ACHN (cell line): ENCODE measurements at places on chromosomes 11 and 22.

- DNase-seq, result no peak
Measured at GRCh38 chr11:64759131-64759721, 548 bp downstream of the PYGM start.

GRCh38 chr11:85517272-85517671, 109.9 kb downstream of the DLG2 start:
- DNase-seq, result no peak

DNA sequence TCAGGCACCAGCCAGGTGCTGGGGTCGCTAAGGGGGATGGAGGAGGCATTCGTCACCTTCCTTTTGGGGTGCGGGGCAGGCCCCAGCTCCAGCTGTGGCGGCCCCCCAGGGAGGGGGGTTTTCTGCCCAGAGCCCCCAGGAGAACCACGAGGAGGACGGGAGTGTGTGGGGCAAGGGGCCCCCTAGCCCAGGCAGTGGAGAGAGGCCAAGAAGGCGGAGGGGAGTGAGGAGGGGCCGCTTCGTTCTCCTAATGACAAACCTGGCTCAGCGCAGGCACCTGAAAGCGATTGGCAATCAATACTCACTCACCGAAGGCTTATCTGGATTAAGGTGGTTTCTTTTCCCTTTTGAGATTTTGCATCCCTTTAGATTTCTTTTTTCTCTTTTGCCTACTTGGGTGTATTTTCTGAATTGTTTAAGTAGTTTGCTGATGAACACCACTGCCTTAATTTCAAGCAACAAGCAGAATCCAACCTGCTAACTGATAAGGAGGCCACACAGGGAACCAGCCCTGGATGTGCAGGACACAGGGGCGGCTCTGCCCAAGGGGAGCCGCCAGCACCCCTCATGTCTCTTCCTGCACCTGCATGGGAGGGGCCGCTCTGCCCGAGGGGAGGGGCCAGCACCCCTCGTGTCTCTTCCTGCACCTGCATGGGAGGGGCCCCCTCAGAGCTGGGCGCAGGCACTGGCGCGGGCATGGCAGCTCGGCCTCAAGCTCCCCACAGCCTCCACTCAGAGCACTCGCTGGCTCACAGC, 122.3 kb downstream of the BRD1 start:
- no peak for DNase-seq

- no peak for DNase-seq
Measured at GRCh38 chr22:49790912-49791311, 36.8 kb downstream of the BRD1 start.

DNA sequence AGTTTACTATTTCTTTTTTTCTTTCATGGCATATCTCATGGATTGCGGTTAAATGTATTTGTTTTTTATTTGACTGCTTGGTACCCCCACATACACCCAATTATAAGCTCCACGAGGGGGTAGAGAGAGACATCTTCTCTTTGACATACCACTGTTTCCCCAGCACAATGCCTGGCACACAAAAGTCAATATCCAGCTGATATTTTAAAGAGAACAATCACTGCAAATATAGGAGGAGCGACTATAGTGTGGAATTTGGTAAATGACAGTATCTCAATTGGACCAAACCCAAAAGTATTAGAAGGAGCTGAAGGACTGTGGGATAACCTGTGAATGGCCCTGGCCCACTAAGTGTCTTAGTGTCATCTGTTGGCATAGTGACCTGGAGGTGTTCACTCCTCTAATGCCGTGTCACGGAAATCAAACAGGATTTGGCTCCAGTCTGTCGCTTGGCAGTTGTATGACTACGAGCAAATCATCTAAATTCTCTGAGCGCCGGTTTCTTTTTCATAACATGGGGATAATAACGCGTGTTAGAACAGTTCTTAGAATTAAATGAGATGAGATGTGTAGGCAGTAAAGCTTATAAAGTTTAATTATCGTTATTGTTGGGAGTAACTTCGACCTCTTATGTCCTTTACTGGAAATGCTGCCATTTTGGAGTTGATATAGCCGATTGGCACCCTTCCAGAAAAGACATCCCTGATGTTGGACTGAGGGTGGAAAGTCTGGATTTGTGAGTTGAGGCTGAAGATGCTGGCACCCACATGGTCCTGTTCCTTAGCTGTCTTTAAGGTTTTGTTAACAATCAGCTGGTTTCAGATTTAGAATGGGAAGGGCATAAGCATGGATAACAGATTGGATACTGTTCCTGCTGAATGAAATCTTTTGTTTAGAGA, 144.5 kb downstream of the DBX1 start:
- no peak for DNase-seq

GRCh38 chr11:111417011-111417765, 38.1 kb upstream of the POU2AF1 start:
- peak; percentile 10 for DNase-seq

GRCh38 chr11:15208378-15209222, 93.9 kb downstream of the INSC start:
- peak; percentile 60 for DNase-seq
